Cortex of kidney (tissue), 1 donor: ENCODE measurements at places on chromosomes 5 and 9.

- no peak for DNase-seq
Observed at GRCh38 chr9:32839013-32839885, 55.9 kb downstream of the TMEM215 start.

DNA sequence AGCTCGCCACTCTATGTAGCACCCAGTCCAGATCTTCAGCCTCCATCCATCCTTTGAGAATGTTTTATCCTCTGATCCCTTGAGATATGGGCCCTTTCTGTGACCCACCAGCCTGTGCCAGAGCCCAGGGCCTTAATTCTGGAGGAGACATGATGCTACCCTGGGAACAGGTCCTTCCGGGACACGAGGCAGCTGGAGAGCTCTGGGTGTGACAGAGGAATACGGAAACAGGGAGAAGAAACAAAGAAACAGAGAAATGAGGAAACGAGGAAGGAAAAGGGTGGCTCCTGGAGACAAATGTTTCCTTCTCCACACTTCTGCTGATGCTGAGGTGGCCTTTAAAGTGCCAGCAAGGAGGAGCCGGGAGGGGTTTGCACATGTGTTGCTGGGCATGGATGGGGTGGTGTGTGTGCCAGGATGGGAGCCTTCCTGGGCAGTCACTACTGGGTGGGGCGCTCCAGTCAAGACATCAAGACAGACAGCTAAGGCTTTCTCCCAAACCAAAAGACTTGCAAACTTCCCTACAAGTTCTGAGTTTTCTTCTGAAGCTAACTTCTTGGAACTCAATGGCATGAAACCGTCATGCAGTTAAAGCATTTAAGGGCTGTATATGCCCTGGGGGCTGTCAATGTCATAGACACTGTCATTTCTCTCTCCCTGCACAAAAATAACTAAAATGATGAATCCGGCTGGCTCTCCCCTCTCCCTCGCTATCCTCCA is 22.8 kb upstream of the MARCHF6 start:
- DNase-seq: no peak

DNA sequence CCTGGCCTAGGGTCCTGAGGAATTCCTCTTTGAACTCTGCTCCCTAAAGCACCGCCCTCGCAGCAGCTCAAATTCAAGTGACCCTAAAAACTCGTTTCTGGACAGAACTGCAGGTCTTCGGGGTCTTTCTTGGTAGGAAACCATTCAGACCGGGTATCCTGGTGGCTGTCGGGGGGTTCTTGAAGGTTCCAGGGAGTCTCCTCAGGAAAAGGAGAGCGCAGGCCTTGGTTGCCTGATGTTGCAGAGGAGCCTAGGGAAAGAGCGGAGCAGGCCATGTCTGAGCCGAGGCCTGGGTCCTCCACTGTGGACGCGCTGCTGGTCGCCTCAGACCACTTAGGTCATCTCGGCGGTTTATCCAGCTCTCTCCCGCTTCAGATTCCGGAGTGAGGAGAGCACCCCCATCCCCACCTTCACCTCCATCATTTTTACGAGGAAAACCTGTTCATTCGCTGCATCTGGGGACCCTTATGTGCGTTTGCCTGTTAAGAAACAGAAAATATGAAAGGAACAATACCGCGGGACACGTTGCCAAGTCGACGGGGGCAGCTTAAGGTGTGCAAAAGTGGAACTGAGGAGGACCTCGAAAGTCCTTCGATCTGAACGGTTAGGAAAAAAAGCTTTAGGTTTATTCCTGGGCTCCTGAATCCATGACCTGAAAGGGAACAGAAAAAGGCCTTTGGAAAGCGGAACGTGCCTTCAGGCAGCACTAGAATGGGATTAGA is 299.4 kb downstream of the PARP8 start:
- DNase-seq: no peak

- no peak for DNase-seq
Observed at GRCh38 chr5:159337016-159337955, 7.0 kb upstream of the IL12B start.

- DNase-seq: no peak
Observed at GRCh38 chr5:68217047-68217355, 1.4 kb downstream of the PIK3R1 start.

DNA sequence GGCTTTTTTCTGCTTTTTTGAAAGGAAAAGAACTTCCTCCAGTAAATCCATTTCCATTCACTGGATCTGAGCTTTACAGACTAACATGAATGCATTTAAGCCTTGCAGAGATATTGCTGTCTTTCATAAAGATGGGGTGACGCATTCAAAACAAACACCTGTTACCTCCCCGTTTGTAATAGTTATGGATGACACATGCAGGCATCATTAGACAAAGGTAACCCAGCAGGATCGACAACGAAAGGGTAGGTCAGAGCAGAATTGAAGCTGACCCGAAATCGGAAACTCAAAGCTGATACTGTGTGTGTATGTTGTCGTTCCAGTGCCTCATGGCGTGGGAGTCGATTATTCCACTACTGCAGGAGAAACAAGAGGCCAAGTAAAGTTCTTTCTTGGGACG is 22.2 kb downstream of the SLC46A2 start:
- no peak for DNase-seq

- no peak for DNase-seq
Observed at GRCh38 chr9:92360083-92360482, 34.3 kb downstream of the CENPP start.

- DNase-seq: no peak
Observed at GRCh38 chr5:167255926-167256325, 1035.5 kb upstream of the WWC1 start.

- DNase-seq: no peak
Observed at GRCh38 chr5:15476977-15477376, 23.0 kb upstream of the FBXL7 start.
